ENCODE measurements at places on chromosomes 2 and 18. TPM values are rescaled to one million over a fixed set of nuclear protein-coding genes. Genes with fewer than 3 reads are reported as not detected.
A peak's percentile ranks its signal among the peaks of the same experiment; 100 is the strongest.

KCNIP3 gene
- total RNA-seq = 0.48 TPM

NLRC4 gene
- total RNA-seq = 0.10 TPM

FBXO48 gene
- 0.52 TPM for total RNA-seq

SERPINB3 gene
- not detected for total RNA-seq

TUBA4B gene
- total RNA-seq = not detected

ERFE gene
- 11.2 TPM for total RNA-seq

SMAD7 gene
- 80.4 TPM for total RNA-seq

ESPNL gene
- 1.5 TPM for total RNA-seq

- DNase-seq = no peak
These were observed 9.0 kb upstream of the ONECUT2 start for GRCh38 chr18:57426187-57426586.

DNA sequence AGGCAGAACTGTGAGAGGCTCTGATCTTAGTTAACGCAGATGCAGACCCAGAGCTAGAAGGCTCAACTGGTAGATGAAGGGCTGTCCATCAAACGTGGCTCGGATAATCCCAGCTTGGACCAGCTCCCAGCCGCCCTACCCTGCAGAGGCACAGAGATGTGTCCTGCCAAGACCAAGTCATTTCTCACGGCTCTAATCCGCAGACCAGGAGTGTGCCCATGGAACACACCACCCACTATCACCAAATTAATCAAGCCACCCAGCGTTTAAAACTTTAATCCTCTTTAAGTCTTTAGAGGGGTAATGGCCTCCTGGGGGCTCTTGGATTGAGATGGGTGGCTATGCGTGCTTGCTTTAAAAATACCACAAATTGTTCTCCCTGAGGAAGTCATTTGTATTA, 17.5 kb downstream of the LYPD1 start:
- DNase-seq = no peak

- DNase-seq = no peak
These were observed 926.2 kb downstream of the TSN start for GRCh38 chr2:122681626-122682025.

DNA sequence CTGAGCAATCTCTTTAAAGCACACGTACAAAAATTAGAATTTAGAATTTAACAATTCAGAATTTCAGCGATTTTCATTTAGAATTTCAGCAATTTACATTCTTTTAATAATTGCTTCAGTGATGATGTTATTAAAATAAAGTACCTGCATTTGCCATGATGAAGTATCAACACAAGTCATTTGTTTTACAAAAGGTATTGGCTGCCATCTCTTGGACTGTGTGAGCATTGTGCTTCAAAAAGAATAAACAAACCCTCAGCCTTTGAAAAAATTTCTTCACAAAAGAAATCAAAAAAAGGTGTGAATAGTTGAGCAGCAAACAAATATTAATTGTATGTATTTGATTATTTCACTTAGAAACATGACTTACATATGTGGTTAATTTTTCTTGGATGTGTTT, 27.1 kb upstream of the ZC3H15 start:
- DNase-seq = no peak

DNA sequence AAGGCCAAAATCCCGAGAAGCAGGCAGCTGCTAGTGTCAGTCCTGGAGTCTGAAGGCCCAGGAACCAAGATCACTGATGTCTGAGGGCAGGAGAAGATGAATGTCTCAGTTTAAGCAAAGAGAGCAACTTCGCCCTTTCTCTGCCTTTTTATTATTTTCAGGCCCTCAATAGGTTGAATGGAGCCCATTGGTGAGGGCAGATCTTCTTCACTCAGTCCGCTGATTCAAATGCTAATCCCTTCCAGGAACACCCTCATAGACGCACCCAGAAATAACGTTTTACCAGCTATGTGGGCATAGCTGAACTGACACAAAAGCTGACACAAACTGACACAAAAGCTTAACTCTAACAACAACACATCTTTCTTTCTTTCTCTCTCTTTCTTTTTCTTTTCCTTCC, 78.0 kb upstream of the KCNJ3 start:
- DNase-seq = no peak

DNA sequence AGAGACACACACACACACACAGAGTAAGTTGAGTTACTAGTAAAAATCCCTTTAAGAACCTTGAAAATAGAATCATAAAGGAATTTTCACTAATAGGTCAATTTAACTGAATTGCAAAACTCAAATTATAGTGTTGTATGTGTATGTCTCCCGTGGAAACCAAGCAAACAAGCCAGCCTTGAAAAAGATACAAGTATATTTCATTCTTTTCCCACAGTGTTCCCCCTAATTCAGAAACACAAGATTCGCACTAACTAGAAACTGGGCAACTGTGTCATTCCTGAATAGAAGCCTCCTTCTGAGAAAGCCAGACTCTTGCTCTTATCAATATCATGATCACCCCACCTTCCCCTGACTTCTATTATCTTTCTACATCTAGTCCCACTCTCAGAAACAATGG, 229.5 kb downstream of the PIEZO2 start:
- DNase-seq = no peak

- DNase-seq = no peak
These were observed 72.7 kb downstream of the PLB1 start for GRCh38 chr2:28568533-28568932.

DNA sequence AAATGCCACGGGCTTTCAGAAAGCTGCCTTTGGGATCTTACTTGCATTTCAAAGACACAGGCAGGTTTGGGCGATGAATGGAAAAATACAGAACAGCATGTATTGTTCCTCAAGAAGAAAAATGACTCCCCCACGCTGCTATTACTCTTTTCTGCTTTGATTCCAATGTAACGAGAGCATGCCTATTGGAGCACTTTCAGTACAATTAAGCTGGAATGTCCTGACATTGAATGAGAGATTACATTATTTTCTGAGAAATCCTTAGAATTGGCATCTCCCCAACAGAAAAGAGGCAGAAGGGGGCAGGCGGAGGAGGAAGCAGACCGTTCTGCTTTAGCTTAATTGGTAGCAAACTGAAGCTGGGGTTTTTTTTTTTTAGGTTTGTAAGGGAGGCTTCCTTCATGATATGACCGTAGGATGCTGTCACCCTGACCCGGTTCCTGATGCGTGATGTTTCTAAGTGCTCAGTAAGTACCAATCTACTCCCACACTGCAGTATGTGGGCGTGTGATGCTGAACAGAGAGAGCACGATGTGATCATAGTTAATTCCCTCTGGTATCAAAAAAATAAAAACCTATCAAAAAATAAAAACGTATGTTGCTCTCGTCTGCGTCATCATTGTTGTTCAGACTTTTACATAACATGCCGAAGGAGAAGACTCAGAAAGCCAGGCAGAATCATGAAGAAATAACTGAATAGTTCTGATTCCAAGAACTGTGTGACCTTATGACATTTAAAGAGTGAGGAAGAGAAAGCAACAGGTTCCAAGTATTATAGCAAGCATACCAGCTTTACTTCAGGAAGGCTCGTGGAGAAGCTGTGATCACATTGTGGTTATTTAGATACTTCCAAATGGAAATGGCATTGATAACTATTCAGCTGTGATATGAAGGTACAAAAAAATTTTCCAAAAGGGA, 40.5 kb downstream of the LONRF2 start:
- DNase-seq = peak; percentile 49

DNA sequence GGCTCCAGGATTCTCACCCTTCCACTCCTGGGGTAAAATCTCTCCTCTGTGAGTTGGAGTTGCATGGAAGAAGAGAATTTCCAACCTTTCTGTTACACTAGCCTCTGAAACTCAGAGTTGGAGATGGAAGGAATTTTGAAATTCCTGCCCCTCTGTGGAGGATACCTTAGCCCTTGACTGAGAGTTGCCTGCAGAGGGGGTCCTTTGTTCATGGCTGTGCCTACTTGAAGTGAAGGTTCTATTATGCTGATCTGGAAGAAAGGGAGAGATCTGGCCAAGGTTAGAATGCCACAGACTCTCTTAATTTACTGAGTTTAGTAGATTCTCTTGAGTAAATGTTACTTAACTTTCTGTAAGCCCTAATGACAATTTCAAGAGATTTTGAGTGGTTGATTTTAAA, 626.6 kb upstream of the GYPC start:
- DNase-seq = peak; percentile 17

DNA sequence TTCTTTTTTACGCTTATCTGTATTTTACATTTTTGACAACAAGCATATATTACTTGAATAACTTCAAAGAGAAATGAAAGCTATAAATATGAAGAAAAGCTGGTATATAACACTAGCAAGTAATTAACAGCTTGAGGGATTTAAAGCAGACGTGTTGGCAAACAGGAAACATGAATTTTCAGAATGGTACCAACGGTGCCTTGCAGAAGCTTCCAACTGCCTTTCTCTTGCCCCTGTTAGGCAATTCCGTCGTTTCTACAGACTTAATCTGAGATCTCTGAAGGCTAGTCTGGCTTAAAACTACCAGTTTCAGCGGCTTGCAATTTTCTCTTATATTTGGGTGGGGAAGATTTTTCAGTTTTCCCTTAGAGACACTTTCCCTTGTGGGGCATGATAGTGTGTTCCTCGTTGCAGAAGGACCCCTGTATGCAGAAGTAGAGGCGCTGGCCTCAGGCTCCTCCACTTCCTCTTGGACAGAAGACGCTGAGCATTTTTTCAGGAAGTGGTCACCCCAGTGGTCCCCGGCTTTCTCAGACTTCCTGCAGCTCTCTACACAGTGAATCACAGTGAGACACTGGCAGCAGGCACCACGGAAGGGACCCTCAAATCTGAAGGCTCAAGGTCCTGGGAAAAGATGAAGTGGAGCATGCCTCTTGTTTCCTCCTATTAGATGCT, 56.2 kb upstream of the SLC16A14 start:
- DNase-seq = no peak

- no peak for DNase-seq
These were observed 413.7 kb upstream of the FSHR start for GRCh38 chr2:49567811-49568600.

DNA sequence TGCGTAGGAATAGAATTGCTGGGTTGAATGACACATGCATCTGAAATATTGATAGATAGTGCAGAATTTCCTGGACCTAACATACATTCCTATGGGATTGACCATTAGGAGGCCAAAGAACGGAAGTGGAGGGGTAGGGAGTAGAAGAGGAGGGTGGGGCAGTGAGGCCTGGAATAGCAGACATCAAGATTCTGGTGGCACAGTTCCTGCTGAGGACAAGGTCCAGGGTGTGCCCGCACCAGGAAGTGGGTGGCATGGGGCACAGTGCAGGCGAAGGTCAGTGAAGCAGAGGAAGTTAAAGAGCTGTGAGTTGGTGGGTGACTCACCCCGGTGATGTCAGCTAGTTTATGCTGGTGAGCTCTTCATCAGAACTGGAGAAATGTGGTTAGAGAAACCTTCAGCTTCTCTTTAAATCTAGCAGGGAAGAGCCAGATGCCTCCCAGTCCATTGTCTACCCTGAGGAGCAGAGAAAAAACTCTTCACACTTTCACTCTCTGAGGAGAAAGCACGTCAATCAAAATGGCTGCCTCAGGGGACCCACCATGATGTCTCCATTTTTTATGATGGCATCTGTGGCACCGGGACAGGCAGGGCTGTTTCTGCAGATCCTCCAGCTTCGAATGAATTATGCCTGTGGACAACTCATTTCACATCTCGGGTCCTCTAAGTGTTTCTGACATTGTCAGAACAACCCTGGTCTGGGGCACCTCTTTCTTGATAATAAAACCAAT, 55.9 kb upstream of the CTLA4 start:
- no peak for DNase-seq

DNA sequence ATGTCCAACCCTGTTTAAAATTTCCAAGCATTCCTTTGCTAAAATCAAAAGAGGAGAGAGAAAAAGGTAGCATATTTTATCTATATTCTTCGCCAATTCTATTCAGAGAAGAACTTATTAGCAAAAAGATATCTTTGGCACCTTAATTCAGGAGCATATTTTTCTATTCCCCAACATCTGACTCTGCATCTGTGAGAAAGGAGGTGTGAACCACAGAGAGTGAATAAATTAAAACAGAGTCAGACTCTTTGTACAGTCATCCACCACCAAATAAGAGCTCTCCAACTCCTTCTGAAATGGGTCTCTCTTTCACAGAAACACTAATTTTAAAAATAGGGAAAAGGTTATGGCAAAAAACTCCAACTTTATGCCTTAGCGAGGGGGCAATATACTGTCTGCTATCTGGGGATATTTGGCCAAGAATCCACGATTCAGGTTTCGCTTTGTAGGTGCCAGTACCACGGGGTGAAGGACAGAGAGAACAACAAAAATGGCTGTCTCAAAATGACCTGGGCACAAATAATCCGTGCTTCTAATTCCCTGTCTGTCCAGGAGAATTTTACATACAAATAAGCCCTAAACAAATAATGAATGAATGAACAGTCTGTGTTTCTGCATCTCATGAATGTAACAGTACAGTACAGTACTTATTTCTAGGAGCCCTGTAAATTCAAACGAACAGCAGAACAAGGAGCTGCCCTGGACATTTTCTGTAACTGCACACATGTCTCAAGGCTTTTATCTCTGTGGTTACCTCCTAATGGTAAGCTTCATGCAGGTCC, 43.4 kb downstream of the EPB41L3 start:
- DNase-seq = no peak

DNA sequence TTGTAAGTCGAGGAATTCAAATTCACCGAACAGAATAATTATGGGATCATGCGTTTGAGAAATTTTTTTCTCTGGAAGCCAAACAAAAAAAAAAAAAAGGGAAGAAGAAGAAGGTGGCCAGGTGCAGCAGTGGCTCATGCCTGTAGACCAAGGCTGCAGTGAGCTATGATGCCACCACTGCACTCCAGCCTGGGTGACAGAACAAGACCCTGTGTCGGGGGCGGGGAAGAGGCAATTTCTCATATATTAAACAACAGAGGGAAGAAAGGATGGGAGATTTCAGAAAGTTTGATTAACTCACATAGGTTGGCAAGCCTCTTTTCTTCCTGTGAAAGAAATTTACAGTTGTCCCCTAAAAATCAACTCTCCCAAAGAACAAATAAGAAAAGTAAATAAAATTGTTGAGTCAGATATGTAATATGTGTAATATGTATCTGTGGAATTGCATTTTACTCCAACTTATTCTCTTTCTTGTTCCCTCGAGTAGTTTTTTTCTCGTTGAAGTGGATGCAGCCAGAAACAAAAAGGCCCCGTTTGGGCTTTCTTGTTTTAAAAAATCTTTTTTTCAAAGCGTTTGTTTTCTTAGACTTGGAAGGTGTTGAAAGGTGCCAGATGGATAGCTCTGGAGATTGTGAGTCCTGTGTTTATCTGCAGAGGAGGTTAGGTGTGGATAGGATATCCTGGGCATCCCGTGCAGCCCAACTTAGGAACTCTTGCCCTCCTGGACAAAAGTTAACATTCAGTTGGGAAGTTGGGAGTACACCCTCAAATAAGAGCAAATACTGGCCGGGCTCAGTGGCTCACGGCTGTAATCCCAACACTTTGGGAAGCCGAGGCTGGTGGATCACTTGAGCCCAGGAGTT, 25.4 kb upstream of the FMNL2 start:
- no peak for DNase-seq

GRCh38 chr18:40695526-40695925, 1259.5 kb upstream of the PIK3C3 start:
- DNase-seq = no peak

DNA sequence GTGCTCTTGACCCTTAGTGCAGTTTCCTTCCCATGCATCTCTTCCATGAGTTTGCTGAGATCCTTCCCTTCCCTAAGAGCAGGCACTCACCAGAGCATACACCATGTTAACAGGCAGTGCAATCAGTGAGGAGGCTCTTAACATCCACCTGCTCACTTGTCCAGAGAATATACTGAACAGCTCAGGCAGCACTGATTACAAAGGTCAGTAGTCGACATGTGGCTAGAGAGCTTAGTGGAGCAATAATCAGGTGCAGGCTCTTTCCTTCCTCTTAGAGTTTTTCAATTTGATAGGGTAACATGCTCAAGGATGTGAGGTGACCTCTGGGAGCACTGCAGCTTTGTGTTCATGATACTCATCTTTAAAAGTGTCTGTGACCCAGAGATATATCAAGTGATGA, 144.1 kb upstream of the SETBP1 start:
- DNase-seq = no peak

All from H7 (cell line).